ENCODE measurements at places on chromosomes 16 and 17. TPM values are rescaled to one million over a fixed set of nuclear protein-coding genes. Genes with fewer than 3 reads are reported as not detected.
A peak's percentile ranks its signal among the peaks of the same experiment; 100 is the strongest.

- DNase-seq: no peak
Measured at GRCh38 chr17:68198931-68199836, 48.7 kb upstream of the AMZ2 start.

- no peak for DNase-seq
Measured at GRCh38 chr17:4515501-4515900, 16.8 kb downstream of the SPNS2 start.

GRCh38 chr17:13575466-13575865 lies 26.3 kb downstream of the HS3ST3A1 start:
- no peak for DNase-seq

- DNase-seq: no peak
Measured at GRCh38 chr16:24255456-24256371, at the start of gene CACNG3. Gene CACNG3, plus strand, starts transcription at chr16:24256335. Its CDS starts 420 bp downstream, at chr16:24256755.

GRCh38 chr17:19610311-19610710 lies 38.2 kb upstream of the ALDH3A2 start:
- DNase-seq: no peak

CDH13 gene
- total RNA-seq: 85.4 TPM

OR2C1 gene
- not detected for total RNA-seq

DNA sequence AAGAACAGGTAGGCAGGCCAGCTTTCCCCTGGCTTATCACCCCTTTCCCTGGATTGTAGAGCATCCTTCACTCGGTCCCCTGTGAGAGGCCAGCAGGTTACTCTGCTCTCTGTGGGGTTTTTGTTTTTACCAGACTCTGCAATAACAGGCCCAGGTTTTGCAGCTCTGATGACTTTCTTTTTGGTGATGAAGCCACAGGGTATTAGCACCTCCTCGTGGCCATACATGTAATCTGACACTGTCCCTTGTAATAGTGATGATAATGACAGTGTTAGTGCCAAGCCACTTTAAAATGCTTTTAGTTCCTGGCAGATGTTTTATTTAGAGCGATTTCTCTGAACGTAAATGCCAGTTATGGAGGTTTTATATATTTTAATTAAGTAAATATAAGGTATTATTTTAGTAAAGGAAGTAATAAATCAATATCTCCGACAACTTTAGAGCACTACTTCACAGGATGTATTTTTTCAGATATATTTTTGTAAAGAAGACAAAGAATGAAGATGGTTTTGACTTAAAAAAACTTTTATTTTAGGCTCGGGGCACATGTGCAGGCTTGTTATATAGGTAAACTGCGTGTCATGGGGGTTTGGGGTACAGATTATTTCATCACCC lies 38.0 kb upstream of the CPHXL start:
- peak; percentile 15 for DNase-seq

DNA sequence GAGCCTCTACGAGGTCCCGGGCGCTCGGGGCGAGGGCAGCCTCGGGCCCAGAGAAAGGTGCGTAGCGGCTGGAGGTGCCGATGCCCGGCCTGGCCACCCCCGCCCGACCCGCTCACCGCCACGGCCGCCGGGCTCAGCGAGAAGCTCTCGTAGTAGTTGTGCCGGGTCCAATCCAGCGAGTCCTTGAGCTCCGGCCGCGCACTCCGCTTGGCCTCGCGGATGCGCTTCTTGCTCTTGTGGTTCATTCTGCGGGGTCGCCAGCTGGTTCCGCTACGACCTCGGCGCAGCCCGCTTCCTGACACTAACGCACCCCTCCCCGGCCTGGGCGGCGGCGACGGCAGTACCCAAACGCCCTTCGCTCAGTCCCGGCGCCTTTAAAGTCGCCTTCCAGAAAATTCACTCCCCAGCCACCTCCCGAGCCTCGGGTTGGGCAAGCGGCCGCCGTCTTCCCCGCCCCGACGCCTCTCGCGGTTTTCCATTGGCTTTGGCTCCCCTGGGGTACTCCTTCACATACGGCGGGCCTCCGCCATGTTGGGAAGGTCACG lies at the start of gene JMJD6:
Gene JMJD6, minus strand, starts transcription at position 376 of the 545 bp plus-strand sequence. Its CDS starts 131 bp downstream, at position 245.
- DNase-seq: no peak

- no peak for DNase-seq
Measured at GRCh38 chr16:89189358-89190025, 10.8 kb downstream of the SLC22A31 start.

- DNase-seq: no peak
Measured at GRCh38 chr17:67841992-67842391, 16.7 kb downstream of the BPTF start.

ABCC12 gene
- not detected for total RNA-seq

GRCh38 chr17:66904760-66905624 lies 59.5 kb upstream of the CACNG4 start:
- DNase-seq: peak; percentile 63

DNA sequence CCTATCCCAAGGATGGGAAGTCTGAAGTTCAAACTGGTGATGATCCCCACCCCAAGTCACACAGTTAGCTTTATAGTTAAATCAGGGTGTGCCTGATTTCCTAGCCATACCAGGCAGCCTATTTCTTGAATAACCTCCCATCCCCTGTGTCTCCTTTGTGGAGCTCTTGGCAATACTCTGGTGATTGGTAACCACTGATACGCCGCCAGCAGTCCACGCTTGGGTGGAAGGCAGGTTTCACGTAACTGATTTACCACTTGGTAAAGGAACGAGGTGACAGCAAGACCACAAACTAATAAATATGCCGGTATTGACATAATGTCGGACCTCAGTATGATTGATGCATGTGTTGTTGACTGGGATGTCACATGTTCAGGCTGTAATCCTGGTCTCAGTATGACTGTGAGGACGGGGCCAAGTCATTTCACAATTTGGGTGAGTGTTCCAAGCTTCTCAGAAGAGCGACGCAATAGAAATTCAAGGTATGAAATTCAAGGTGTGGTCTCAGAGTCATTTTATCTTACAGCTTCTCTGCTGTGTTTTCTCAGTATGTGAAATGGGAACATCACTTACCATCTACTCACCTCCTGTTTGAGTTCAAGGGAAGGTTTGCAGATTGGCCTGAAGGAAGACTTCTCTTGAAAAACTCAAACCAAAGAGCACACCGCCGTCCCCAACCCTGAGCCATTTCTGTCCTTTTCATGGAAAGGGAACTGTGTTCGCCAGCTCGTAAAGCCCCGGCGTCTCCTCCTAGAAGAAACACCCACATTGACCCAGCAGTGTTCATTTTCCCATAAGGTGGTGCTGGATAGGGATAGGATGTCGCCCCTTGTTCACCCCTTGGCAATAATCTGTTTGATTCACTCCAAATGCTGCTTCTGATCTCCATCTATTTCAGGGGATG lies 678.9 kb downstream of the WWOX start:
- no peak for DNase-seq

- no peak for DNase-seq
Measured at GRCh38 chr17:10139577-10139976, 58.8 kb downstream of the GAS7 start.

GRCh38 chr16:85227084-85227945 lies 115.0 kb upstream of the CIBAR2 start:
- no peak for DNase-seq

SOX15 gene
- total RNA-seq: 18.7 TPM

DNA sequence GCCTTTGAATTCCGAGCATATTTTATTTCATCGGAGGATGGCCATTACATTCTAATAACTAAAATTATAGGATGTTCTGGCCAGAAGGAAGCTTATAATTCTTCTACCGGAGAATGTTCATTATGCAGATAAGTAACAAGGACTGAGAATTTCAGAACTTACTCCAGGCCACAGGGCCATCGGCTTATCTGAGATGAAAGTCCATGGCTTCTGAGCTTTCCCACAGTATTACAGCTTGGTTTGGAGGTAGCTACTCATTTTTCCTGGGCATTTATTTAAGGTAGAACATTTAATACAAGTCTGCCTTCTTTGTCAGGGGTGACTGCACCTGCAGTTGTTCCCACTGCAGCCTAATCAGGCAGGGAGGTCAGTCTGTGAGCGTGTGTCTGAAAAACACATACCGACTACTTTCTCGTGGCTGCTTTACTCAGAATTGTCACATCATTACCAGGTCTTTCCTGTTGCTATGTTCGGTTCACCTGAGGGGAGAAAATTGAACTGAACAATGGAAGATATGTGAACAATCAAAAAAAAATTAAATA lies 219.7 kb upstream of the CPHXL start:
- DNase-seq: no peak

GRCh38 chr17:63704259-63704576 lies 4.3 kb upstream of the LIMD2 start:
- no peak for DNase-seq

SLC5A11 gene
- total RNA-seq: not detected

DNA sequence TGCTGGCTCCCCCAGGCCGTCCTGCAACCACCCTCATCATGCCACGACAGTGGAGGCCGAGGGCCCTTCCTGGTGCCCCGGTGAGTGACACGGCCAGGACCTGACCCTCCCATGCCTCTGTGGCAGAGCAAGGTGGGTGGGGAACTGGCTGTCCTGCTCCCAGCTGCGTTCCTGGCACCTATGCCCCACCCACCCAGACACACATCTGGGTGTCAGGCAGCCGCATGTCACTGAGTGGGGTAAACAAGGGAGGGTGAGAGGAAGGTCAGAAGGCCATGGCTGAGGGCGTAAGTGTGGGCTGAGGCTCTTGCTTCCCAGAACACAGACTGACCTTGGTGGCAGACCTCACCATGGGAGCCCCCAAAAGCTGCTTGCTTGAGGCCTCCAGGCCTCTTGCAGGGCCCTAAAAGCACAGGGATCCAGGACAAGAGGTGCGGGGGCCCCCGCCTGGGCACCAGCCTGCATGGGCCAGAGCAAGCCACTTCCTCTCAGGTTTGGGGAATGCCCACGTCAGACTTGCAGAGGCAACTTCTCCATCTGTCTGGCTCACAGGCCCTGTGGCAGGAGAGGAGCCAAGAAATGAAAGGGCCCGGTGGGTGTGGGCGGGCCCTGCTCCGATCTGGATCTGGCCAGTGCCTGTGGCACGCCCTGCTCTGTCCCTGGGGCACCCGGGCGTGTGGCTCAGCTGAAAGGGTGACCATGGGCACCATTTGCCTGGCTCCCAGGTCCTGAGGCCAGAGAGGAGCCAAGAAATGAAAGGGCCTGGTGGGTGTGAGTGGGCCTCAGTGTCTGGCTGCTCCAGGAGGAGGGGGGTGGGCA lies 3.9 kb upstream of the CCDC57 start:
- no peak for DNase-seq

GRCh38 chr17:15884731-15885130 lies 60.2 kb upstream of the ADORA2B start:
- DNase-seq: no peak

- DNase-seq: no peak
Measured at GRCh38 chr17:10357768-10358167, 15.0 kb downstream of the MYH13 start.

DNA sequence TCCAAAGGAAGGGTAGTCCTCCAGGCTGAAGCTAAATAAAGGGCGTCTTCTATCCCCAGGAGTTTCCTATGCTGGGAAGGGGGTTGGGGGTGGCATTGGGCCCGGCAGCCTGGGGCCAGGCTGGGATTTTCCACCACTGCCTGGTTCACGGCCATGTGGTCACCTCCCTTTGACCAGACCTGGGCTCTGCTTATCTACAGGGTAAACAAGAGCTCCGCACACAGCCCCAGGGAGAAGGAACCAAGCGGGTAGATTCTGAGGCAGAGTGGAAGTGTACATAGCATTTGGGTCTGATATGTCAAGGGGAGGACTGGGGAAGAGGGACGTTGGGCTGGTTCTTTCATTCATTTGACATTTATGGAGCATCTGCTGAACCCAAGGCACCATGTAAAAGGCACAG lies 27.2 kb upstream of the TMEM220 start:
- no peak for DNase-seq

FNDC8 gene
- total RNA-seq: not detected

CORO6 gene
- total RNA-seq: 4.4 TPM

DNA sequence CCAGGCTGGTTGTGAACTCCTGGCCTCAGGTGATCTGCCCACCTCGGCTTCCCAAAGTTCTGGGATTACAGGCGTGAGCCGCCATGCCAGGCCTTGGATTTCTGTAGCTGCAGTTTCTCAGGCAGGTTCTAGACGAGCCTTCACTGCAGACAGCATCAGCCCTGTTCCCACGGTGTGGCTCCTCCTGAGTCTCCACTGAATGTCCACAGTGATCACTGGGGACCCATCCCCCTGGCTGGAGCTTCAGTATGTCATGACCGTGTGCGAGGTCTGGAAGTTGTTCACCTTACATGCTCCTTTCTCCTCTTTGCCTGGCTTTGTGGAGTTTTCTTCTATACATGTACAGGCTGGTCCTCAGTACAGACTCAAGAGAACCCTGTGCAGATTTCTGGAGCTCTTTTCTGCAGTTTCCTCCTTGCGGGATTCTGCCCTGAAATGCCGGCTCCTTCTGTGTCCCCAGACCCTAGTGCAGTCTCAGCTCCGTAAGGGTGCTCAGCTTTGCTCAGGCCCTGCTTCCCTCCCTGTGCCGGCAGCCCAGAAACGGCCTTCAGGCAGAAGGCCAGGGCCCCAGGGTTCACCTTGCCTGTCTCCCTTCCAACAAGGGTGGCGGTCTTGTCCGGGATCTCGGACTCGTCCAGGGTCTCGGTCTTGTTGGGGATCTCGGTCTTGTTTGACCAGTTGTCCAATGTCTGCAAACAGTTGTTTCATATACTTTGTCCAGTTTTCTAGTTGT lies 14.3 kb upstream of the FASN start:
- DNase-seq: no peak

DNA sequence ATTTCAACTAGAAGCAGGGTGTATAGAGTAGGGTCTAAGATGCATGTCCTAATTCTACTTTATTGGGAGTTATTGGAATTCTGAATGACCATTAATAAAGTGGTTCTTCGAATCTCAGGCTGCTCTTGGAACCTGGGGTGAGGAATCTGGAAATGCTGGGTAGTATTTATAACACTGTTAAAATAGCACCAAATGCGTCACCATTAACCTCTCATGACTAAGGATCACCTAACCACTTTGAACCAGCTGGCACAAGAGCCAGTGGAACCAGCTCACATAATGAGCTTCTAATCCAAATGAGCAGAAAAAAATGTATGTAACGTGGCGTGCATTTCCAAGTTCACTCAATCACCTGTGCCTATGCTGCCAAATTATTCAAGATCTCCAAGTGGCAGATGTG lies 281.7 kb downstream of the GRIN2A start:
- DNase-seq: no peak

PRDM7 gene
- total RNA-seq: not detected

GRCh38 chr16:68091380-68092261 lies 6.5 kb downstream of the NFATC3 start:
- DNase-seq: peak; percentile 69

DGKE gene
- 3.3 TPM for total RNA-seq

GRCh38 chr16:10067406-10067805 lies 114.8 kb downstream of the GRIN2A start:
- no peak for DNase-seq
